ENCODE measurements at places on chromosomes 12 and 14. TPM values are rescaled to one million over a fixed set of nuclear protein-coding genes. Genes with fewer than 3 reads are reported as not detected.
A peak's percentile ranks its signal among the peaks of the same experiment; 100 is the strongest.

Gene FAM186B
- total RNA-seq: 0.28 TPM

Gene PPM1H
- total RNA-seq: 0.19 TPM

DNA sequence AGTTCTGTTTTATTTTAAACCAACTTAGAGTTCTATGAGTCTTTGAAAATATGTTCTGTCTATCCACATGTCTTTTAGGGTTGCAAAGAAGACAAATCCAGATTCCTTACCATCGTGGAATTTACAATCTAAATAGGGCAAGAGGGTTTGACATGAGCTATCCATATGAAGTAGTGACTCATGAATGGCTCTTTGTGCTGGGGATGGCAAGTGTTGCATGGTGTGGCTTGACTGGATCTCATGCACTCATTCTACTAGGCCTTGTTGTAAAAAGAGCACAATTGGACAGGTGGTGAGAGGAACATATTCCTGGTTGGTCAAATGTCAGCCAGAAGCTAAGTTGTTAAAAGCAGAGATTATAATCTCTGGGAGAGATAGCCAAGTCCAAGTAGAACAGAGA lies 509.1 kb downstream of the DIO2 start:
- DNase-seq: no peak

DNA sequence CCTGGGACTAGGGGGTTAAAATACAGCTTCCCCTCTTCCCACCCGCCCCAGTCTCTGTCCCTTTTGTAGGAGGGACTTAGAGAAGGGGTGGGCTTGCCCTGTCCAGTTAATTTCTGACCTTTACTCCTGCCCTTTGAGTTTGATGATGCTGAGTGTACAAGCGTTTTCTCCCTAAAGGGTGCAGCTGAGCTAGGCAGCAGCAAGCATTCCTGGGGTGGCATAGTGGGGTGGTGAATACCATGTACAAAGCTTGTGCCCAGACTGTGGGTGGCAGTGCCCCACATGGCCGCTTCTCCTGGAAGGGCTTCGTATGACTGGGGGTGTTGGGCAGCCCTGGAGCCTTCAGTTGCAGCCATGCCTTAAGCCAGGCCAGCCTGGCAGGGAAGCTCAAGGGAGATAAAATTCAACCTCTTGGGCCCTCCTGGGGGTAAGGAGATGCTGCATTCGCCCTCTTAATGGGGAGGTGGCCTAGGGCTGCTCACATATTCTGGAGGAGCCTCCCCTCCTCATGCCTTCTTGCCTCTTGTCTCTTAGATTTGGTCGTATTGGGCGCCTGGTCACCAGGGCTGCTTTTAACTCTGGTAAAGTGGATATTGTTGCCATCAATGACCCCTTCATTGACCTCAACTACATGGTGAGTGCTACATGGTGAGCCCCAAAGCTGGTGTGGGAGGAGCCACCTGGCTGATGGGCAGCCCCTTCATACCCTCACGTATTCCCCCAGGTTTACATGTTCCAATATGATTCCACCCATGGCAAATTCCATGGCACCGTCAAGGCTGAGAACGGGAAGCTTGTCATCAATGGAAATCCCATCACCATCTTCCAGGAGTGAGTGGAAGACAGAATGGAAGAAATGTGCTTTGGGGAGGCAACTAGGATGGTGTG lies 1.9 kb downstream of the GAPDH start:
- DNase-seq: no peak

Gene ANAPC7
- 54.6 TPM for total RNA-seq

DNA sequence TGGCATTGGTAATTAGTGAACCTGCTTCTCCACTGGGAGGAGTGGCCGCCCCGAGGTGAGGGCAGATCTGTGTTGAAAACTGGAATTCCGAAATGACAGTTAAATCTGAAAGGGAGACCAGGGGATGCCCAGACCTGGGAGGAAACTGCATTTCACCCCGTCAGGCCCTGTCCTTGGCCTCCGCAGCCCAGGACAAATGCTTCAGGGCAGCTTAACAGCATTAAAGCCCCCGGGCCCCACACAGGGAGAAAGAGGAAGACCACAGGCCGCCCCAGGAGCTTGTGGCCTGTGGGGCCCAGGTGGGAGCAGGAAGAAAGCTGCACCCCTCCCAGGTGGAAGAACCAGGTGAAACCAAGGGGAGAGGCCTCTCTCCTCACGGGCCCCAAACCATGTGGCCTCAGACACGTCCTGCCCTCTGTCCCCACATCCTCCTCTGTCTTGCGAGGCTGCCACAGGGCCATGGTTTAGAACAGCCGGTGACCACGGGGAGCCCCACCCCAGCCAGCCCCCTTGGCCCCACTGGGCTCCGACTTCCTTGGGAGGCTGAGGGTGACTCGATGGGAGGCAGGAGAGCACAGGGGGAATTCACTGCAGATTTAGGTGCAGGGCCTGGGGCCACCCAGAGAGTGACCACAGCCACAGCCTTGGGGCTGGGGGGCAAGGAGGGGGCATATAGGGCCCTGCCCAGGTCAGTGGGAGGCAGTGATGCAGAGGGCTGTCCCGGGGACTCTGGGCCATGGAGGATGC lies 265.4 kb downstream of the ADGRD1 start:
- no peak for DNase-seq

DNA sequence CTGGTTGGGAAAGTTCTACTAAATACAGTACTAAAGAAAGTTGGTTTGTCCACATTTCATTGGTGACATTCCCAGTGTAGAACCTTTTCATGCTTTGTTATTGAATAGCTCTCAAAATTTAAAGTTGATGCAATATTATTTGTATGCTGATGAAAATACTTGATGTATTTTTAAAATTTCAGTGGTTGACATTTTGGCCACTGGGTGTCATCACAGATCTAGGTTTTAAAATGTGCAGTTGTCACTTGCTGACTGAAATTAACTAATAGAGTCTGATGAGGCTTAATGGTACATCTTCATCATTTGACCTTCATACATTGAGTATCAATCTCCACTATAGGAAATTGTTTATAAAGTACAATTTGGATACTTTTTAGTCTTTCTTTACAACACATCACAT lies 37.1 kb downstream of the CMAS start:
- peak; percentile 12 for DNase-seq

GRCh38 chr12:3005736-3006135 lies 46.5 kb downstream of the TEAD4 start:
- no peak for DNase-seq

DNA sequence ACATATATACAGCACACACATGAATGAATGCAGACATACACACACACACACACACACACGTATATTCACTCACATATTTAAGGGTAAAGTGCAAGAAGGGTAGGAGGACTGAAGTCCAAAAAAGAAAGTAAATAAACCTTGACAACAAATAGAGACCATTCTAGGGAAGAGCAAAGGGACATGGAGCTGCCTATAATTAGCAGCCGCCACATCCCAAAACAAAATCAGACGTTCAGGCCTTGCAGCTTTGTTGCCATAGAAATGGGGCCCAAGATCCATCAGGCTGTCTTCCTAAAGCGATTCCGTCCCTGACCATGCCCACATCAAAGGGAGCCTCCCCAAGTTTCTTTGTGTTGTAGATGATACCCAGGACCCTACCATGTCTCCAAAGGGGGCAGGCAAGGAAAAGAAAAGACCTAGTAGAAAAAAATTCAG lies 703.5 kb upstream of the TBX3 start:
- no peak for DNase-seq

- no peak for DNase-seq
Observed at GRCh38 chr12:123059500-123059899, 79.0 kb downstream of the ARL6IP4 start.

Gene SSPN
- total RNA-seq: not detected

GRCh38 chr12:63224396-63224795 lies 73.4 kb upstream of the AVPR1A start:
- DNase-seq: no peak

Gene AQP2
- not detected for total RNA-seq

GRCh38 chr12:106248312-106248845 lies 559 bp upstream of the CKAP4 start:
- DNase-seq: no peak

Gene AICDA
- total RNA-seq: not detected

DNA sequence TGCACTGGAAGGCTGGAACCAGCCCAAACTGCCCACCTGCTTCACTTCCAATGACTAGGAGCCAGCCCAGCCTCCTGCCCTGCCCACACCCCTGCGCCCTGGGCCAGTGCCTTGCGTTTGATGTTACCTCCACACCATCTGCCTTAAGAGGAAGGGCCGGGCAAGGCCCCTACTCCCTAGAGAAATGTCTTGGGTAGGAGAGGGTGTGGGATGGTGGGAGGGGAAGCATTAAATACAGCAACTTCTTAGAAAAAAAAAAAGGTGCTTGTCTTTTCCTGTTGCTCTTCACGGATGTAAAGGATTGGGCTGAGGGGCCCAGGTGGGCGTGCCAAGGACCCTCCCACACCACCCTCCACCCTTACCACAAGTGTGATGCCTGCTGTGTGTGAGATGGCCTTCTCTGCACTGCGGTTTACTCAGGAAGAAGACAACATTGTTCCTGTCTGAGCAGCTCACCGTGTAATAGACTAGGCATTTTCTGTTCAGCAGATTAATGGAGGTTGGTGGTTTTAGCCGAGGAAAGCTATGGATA lies 99.9 kb downstream of the NINJ2 start:
- peak; percentile 56 for DNase-seq

- no peak for DNase-seq
Observed at GRCh38 chr12:50387972-50388478, 8.4 kb downstream of the FAM186A start.

GRCh38 chr14:76201162-76201561 lies 49.4 kb downstream of the GPATCH2L start:
- DNase-seq: no peak

Gene TMEM179
- total RNA-seq: not detected

GRCh38 chr12:113096675-113097461 lies 38.7 kb downstream of the RASAL1 start:
- no peak for DNase-seq

GRCh38 chr12:5884285-5884684 lies 60.8 kb downstream of the ANO2 start:
- no peak for DNase-seq

GRCh38 chr14:57871459-57872080 lies 5.7 kb upstream of the SLC35F4 start:
- DNase-seq: no peak

DNA sequence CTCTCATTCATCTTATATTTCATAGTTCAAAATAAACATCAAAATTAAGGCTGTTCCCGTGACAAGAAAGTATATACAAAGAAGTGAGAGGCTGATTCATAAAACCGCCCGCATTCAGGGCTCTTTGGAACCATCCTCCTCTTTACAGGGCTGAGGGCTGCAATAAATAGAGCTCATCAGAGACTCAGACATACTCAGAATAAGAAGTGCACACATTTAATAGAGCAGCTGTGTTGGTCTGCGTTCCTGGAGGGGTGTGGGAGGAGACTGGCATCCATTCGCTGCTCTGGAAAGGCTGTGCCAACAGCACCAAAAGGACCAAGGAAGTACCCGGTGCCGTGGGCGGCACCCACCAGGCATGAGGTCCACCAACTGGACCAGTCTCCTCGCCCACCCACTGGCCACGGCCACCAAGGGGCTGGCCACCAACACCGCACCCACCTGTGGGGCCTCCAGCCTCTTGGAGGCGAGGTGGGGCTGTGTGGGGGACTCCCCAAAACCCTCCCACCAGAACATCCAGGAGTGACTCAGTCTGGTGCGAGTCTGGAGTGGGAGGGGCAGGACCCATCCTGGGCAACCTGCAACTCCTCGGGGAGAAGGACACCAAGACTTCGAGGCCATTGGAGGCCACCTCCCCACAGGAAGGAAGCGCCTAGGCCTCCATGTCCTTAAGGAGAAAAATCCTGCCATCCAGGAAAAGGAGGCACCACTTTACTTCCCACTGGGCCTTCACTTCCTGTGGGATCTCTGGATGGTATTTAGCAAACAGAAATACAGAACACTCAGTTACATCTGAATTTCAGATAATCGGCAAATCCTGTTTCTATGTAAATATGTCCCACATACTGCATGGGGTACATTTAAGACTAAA lies 32.7 kb downstream of the VCPKMT start:
- DNase-seq: peak; percentile 47
